ENCODE measurements at places on chromosomes 6 and 20.

DNA sequence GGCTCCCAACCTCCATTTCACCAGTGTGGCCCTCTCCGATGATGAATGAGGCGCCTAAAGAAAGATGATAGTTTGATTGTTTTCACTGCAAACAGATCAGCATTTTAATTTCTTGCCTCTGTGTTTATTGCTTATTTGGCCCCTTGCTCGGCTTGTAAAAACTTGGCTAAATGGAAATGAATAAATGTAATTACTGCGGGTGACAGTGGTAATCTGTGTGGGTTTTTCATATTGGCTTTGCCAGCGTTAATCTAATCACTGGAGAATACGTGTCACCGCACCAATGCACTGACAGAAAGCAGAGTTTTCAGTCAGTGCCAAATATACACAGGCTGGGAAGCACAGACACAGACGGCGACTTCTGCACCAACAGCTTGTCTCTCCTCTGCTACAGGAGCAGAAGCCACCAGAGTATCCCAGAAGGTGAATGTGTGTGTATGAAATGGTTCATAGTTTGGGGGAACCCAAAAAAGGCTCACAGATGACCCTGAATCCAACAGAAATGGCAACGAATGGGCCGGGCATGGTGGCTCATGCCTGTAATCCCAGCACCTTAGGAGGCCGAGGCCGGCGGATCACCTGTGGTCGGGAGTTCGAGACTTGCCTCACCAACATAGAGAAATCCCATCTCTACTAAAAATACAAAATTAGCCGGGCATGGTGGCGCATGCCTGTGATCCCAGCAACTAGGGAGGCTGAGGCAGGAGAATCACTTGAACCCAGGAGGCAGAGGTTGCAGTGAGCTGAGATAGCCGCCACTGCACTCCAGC is 534.0 kb downstream of the PKHD1 start:
- no peak for DNase-seq

DNA sequence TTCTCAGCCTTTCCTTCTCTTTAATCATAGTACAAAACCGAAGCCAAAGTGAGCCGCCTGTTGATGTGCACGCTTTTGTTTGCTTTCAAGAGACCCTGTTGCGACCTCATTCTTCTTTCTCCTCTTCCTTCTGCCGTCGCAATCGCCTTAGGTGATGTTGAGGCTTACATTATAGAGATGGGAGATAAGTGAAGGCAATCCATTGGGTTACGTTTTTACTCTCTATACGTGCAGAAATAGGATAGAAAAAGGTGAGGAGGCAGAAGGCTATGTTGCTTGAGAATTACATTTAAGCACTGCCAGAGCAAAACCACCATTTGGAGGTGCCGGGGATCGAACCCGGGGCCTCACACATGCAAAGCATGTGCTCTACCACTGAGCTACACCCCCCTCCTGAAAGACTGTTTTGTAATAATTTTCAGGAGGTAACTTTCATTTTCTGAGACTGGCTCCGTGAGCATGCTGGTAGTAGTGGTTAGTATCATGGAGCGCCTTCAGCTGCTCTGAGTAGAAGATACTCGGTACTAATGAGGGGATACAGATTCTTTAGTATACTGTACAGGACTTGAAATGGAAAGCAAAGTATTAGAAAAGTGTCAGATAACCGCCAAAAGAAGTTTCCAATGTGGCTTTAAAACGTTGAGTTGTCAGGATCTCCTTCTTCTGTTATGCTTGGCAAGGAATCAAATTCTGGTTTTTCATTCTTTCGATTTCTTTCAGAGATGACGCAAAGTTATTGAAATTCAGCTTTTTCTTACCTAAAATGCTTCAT is 165.6 kb downstream of the TRIM27 start:
- no peak for DNase-seq

GRCh38 chr6:157912326-157912725 is 69.3 kb upstream of the SYNJ2 start:
- DNase-seq: no peak

GRCh38 chr6:33824461-33825154 is 20.8 kb upstream of the MLN start:
- peak; percentile 61 for DNase-seq

- no peak for DNase-seq
These were observed 79.6 kb downstream of the RPS12 start for GRCh38 chr6:132893772-132894490.

DNA sequence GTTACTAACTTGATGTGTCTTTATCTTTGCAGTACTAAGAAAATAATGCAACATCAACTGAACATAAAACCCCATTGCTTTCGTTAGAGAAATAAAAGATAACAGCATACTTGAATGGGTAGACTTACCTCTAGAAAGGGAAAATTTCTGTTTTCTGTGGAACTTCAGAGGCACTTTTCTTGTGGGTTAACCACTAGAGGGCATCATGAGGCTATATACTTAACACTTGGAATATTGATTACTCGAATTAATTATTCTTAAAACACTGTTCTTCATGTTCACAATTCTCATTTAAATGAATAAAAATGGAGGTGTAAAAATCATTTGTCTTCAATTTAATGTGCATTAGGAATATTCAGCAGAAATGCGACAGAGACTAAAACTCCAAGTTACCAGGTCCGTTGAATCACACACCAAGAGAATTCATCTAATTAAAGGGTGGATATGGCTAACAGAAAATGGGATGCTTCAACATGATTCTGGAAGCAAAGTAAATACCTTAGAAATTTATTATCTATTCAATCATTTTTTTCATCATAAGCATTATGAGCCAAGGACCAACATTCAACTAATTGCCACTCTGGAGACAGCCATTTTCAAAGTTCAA is 330.8 kb upstream of the PREP start:
- no peak for DNase-seq

DNA sequence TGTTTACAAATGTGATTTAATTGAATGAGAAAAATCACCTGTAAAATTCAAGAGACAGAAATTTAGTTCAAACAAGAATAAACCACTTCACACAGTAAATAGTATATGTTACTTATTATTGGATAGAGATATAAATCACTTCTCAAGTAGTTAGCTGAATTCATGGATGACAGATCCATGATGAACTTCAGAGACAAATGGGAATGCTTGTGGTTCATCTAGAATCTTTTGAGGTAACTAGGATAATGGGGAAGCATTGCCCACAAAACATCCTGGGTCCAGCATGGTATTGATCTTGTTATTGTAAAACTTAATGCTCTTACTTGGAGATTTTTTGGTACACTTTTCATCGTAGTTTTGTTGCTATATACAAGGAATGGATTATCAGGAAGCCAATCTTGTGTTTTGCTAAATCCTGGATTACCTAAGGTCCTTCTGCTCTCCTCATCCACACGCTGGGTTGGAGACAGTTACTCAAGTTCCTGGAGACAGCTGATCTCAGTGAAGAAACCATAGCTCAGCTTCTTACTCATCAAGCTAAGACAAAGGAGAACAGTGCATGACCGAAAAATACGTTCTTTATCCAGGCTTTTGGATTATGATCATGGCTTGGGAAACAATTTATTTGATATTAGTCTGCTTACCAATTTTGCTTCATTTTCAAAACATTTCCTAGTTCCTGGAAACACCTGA is 142.5 kb upstream of the PREP start:
- DNase-seq: no peak

DNA sequence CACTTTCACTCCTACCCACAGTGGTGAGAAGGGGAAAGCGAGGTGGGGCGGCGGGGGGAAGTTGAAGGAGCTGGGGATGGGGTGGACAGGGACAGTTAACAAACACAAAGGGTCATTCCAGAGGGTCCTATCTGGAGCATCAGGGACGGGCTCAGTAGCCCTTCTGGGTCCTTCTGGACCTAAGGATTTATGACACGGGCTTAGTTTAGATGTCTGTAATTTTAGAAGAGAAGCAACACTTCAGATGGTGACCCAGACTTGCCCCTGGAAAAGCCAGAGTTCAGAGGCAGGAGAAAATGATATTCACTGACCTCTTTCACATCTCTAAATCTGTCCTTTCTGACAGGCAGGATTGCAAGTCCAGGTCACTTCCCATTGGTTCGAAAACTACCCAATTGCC is 36.3 kb downstream of the PDE10A start:
- no peak for DNase-seq

- no peak for DNase-seq
These were observed 139.5 kb downstream of the ZFAND3 start for GRCh38 chr6:37959061-37959460.

GRCh38 chr6:141244366-141244765 is 888.4 kb upstream of the GJE1 start:
- no peak for DNase-seq

GRCh38 chr6:113570161-113570560 is 287.0 kb upstream of the MARCKS start:
- no peak for DNase-seq

GRCh38 chr20:22383156-22383555 is 201.2 kb downstream of the FOXA2 start:
- DNase-seq: no peak
